ENCODE measurements at places on chromosomes 2 and 18.

DNA sequence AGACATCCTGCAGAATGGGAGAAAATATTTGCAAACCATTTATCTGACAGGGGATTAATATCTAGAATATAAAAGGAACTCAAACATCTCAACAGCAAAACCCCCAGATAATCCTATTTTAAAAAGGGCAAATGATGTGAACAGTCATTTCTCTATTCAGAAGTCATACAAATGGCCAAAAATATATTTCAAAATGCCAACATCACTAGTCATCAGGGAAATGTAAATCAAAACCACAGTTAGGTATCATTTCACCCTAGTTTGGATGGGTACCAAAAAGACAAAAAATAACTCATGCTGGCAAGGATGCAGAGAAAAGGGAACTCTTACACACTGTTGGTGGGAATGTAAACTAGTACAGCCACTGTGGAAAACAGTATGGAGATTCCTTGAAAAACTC lies 70.0 kb downstream of the TBR1 start:
- DNase-seq = no peak

GRCh38 chr2:105393373-105394055 lies 5.3 kb downstream of the FHL2 start:
- no peak for DNase-seq

- DNase-seq = no peak
Measured at GRCh38 chr2:74576863-74577229, 22.3 kb downstream of the DOK1 start.

- no peak for DNase-seq
Measured at GRCh38 chr2:9382604-9383235, 40.6 kb downstream of the ITGB1BP1 start.

DNA sequence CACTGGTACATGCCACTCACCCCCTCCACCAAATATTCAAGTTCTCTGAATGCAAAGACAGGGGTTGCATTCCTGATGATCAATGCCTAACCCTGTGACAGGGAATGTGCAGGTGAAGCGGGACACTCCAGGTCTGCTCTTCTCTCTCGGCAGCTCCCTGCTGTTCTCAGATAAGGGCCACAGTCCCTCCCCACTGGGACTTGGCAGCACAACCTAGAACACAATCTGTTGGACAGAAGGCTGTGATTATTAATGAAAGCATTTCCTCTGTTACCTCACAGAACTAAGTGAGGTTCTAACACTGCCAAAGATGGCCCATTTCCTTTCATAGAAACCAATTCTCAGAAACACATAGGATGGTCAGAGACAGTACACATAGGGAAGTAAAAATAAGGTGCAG lies 42.7 kb downstream of the VSNL1 start:
- DNase-seq = no peak

DNA sequence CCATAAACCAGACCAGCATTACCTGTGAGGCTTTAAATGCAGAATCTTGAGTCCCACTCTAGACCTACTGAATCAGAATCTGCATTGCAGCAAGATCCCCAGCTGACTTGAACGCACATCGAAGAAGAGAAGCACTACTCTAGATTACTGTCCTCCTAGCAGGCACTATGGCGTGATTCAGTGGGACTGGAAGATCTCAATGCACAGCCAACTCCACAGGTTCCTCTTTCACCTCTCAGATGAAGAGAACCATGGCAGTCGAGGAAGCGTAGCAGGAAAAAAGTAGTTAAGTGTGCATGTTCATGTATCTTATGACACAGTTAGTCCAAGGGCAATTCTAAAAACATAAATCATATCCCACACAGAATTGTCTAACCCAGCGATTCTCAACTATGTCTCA lies 97.4 kb downstream of the STK39 start:
- DNase-seq = no peak

DNA sequence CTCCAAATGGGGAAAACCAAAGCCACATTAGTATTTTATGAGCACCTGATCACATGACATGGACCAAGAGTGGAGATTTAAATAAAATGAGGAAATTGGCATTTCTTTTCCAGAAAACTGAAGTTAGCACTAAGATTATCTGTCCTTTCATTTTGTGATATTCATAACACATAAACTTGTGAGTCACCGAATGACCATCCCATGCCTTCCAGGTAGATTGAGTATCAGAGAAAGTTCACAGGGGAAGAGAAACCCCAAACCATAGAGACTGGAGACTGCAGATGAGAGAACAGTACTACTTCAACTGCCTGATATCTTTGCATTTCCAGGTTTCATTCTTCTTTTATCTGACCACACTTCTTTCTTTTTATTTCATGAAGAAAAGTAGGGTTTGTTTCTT lies 176.3 kb upstream of the LRP1B start:
- DNase-seq = no peak

DNA sequence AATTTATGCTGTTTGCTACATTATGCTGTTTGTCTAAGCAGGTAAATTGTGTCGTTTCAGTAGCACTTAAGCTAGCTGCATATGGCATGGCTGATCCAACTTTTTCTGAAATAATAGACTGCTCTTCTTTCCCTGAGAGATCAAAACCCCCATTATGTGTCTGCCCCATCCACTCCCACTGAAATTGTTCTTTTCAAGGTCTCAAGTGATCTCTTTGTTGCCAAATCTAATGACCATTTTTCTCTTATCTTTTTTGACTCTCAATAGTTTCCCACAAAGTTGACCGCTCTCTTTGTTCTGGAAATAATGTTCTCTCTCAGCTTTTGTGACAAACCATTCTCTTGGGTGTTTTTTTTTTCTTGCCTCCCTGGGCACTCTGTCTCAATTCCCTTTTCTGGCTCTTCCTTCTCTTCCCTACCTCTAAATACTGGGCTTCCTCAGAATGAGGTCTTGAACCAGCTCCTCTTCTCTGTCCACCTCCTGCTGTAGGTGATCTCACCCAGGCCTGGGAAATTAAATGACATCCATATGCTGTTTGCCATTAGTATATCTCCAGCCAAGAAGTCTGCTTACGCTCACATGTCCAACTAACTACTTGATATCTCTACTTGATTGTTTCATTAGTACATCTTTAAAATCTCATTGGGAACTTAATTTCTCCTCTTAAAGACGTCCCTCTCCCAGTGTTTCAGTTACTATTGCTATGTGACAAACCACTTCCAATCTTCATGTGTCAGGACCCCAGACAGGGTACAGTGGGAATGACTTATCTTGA lies 107.3 kb upstream of the TLK1 start:
- DNase-seq = no peak

- no peak for DNase-seq
Measured at GRCh38 chr2:170503971-170504809, 210.9 kb upstream of the SP5 start.

- DNase-seq = no peak
Measured at GRCh38 chr2:118169359-118170005, 81.2 kb downstream of the INSIG2 start.

GRCh38 chr2:191486584-191487320 lies 191.2 kb upstream of the NABP1 start:
- peak; percentile 55 for DNase-seq

GRCh38 chr2:152407204-152407721 lies 72.3 kb downstream of the FMNL2 start:
- peak; percentile 45 for DNase-seq

DNA sequence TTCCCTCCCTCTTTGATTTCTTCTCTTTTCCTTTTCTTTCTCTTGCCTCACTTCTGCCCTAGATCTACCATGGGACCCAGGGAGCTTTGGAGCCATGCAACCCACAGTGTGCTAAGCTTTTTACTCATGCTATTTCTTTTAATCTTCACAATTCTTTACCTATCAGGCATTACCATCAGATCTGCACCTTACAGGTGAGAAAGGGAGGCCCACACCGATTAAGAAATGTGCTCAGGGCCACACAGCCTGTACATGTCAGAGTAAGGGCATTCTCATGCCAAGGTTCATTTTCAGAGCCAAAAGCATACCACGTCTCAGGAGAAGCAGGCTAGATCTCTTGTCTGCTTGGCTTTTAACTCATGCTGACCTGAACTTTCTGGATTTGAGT lies 161.9 kb downstream of the RPIA start:
- no peak for DNase-seq

- peak; percentile 32 for DNase-seq
Measured at GRCh38 chr18:21914739-21915319, 174.2 kb downstream of the MIB1 start.

DNA sequence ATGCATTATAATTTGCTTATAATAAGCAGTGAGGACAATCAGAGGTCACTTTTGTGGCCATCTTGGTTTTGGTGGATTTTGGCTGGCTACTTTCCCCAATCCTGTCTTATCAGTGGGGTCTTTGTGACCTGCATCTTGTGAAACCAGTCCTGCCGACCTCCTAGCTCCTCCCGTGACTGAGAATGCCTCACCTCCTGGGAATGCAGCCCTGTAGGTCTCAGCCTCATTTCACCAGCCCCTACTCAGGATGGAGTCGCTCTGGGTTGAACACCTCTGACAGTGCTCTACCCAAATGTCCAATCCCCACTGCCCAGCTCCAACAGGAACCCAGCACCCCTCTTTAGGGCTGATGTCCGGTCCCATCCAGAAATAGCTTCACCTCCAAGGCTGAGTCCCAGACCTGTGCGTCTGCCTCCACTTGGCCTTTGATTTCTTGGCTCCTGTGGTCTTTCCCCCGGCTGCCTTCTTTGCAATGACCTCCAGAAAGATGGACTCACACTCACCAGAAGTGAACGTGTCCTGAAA lies 31.3 kb upstream of the PXDN start:
- DNase-seq = no peak

DNA sequence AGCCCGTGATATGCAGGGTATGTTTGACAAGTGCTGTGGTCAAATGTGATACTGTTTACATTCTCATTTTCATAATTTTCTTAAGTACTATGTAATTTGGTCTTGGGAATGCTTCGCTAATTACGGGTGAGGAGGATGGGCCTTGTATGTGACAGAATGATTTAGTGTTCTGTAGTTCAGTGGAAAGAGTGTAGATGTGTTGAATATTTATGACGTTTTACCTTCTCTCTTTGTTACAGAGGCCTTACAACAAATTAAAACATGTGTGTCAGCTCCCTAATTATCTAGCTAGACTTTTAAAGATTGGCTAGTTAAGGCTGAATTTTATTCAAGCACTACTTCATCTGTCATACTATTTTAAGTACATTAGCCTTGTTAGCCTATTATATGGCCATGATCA lies 10.6 kb upstream of the CHRNA1 start:
- no peak for DNase-seq

DNA sequence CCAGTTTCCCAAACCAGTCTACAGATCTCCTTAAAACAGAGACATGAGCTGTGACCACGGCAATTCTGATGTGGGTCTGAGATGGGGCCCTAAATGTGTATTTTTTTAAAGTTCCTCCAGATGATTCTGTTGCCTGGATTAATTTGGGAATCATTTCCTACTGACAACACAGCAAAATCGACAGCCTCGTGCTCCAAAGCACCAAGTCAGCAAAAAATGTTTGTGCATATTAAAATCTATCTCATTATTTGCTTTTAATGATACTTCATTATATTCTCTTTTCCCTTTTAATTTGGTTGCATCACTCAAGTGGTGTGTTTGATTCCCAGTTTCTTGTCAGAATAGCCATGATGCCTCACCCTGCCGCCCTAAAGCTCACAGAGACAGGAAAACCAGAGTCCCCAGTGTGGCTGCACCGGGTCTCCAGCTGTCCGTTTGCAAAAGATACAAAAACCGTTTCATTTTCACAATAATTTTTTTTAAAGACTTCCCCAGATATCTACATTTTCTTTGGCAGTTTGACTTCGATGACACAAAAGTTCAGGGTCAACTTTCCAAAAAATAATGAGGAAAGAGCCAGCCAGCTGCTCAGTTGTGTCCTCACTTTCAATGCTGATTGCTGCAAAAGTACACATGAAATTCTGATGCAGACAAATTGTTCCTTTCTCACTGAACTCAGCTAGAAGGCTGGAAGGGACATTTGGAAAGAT lies 443.2 kb upstream of the ID2 start:
- no peak for DNase-seq

DNA sequence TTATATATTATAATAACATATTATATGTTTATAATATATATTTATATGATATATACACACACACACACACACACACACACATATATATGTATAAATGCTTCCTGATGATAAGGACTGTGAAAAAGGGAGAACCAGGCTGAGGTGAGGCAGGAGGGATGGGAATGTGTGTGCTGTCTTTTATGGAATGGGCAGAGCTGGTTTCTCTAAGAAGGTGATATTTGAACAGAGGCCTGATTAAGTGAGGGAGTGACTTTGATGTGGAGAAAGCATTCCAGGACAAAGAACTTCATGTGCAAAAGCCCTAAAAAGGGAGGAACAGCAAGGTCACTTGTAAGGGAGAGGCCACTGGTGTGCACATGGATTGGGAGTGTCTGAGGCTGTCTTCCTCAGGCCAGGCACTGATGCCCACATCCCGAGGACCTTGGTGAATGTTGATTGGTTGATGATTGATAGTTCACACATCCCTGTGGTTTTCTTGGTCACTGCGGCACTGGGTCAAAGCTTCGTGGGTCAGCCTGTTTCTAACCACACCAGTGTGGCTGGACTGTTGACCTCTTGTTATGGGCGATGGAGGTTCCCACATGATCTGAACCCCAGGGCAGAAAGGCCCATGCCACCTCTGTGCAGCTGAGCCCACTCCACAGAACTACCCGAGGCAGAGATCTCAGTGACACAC lies 196.9 kb downstream of the MYCN start:
- DNase-seq = no peak

DNA sequence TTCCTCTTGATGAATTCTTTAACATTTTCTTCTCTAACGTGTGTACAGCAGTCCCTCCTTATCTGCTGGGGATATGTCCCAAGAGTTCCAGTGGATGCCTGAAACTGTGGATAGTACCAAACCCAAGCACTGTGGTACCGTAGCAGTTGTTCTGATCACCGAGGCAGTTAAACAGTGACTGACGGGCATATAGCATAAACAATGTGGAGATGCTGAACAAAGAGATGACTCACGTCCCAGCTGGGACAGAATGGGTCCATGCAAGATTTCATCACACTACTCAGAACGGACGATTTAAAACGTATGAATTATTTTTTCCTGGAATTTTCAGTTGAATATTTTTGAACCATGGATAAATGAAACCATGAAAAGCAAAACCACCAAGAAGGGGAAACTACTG lies 54.5 kb upstream of the SPAG16 start:
- no peak for DNase-seq

GRCh38 chr2:109226128-109226527 lies 97.1 kb downstream of the SH3RF3 start:
- no peak for DNase-seq

DNA sequence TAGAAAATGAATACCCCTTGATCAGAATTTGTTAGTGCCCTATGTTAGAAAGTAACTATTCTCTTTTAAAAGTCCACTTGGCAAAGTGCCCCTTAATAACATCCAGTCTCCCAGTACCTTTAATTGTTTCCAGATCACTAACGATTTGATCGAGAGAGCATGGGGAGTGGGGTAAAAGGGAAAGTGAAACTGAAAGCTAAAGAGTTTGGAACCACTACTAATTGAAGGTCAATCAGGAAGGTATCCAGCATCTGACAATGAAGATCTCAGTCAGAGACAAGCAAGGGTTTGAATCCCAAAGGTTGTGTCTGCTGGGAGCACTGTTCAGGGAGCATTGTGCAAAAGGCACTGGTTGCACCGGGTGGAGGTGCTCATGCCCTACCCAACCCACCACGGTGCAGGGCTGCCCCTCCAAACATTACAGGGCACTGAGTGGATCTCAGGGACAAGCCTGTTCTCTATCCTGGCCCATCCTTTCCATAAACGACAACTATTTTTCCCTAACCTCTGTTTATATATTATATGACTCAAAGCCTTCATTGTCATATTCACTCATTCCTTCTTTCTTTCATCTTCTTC lies 14.6 kb upstream of the RIT2 start:
- DNase-seq = peak; percentile 31

GRCh38 chr2:127039387-127040031 lies 67.4 kb downstream of the BIN1 start:
- no peak for DNase-seq
